ENCODE measurements at places on chromosomes 5 and 9.

DNA sequence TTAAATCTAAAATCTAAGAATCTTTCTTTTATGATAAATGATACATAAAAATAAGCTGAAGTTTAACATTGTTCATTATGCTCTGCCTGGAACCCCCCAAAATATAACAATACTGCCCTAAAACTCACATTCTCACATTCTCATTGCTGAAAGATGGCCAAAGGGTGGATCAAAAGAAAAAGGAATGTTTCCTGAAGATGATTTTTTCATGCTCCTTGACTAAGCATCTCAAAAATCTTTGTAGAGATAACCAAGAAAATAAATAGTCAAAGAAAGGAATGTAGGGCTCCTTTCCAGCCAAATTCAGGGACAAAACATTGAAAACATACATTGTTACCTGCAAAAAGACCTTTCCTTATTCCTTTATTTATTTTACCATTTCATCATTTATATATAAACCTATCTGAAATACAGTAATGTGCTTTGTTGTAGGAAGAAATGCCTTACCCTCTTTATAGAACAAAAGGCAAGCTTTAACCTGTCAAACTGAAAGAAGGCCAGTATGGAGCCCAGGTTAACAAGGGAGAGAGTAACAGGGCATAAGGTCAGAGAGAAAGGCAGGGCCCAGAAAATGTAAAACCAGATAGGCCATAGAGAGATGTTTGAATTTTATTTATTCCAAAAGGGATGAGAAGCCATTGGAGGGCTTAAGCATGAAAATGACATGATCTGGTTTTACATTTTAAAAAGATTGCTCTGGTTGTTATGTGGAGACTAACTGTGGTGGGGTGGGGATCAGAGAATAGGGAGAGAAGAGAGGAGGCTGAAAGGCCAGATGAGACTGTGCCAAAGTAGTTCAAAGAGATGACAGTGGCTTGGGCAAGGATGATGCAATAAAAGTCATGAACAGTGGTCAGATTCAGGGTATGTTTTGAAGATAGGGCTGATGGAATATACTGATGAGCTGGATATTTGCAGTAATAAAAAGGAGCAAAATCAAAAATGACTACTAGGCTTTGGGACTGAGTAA, 37.3 kb upstream of the CDK5RAP2 start:
- DNase-seq, result no peak

- no peak for DNase-seq
Observed at GRCh38 chr5:33468775-33469435, 28.1 kb downstream of the TARS1 start.

DNA sequence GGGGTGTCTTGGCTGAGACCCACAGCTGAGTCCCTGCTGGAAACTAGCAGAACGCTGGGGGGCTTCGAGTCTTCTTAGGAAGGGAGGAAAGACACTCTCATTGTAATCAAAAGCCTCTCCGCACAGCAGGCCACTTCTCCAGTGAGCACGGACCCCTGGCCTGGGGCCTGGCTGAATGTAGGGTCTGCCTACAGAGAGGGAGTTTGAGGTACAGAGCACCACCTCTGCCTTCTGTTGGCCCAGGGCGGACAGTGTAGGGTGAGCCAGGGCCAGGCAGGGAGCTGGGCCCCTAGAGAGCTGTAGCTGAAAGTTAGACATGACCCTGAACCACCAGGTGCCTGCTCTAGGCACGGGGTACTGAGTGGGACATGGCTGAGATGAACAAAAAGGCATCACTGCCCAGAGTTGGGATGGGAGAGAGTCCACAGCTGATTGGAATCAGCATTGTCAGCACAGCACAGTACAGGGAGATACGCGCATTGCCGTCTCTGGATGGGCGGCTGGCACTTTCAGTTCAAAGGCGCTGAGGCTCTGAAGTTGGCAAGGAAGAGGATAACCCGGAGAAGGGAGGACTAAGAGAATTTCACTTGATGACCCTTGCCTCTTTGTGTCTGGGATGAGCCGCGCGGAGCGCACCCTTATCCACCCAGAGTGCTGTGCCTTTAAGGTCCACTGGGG, 363 bp upstream of the SLC25A48 start:
- DNase-seq, result no peak

- no peak for DNase-seq
Observed at GRCh38 chr5:143118222-143118621, 285.3 kb downstream of the NR3C1 start.

- peak; percentile 57 for DNase-seq
Observed at GRCh38 chr9:5626727-5627634, 1.9 kb upstream of the RIC1 start.

Measured in GM04504 (cell line).